ENCODE measurements at places on chromosomes 5 and 9.

DNA sequence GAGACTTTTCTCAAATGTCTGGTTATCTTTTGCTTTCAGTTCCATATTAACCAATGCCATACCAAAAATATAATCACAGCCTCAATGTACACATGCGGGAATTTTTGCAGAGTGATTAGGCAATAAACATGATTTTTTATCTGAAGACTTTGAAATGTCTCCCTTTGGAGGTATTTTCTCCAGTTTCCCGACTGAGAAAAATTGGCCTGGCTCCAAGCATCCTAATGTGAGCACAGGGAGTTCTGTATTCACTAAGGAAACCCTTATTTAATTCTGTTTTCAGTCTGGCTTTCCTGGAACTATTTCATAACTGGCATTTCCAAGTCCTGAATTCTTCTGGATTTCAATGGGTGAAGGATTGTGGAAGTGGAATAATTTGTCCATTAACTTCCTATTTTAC lies 8.5 kb downstream of the HCN1 start:
- no peak for DNase-seq

GRCh38 chr9:68492806-68493205 lies 47.9 kb downstream of the TMEM252 start:
- no peak for DNase-seq

DNA sequence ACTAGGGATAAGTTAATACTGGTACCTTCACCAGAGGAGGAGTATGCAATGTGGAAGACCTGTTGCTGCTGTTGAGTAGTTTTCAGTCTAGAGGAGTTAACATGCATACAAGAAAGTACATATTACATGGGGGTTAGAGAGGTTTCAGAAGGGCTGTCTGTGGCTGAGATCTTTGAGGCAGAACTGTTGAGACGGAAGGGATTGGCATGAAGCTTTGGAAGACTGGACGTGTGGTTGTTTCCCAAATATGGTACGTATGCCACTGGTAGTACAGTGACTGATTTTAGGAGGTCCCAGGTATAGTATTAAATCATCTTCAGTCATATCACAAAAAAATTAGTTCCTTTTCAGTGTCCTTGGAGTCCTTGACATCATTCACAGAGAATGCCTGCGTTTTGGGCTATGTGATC lies 17.6 kb downstream of the TNFAIP8 start:
- DNase-seq: no peak

GRCh38 chr9:38296807-38297206 lies 95.7 kb upstream of the ALDH1B1 start:
- no peak for DNase-seq

DNA sequence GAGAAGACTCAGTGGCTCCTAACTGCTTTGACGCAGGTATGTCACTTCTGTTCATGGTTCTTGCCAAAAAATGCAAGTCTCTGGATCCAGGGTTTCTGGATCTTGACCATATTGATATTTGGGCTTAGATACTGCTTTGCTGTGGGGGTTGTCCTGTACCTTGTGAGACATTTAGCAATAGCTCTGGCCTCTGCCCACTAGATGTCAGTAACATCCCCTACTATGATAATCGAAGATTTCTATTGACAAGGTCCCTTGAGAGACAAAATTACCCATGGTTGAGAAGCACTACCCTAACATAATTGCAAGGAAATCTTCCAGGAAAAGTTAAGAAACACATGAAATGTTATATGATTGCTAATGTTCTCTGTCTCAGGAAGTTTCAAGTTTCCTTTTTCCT lies 285.4 kb downstream of the TMEM232 start:
- peak; percentile 42 for DNase-seq

GRCh38 chr5:78300464-78301045 lies 6.1 kb upstream of the AP3B1 start:
- no peak for DNase-seq

DNA sequence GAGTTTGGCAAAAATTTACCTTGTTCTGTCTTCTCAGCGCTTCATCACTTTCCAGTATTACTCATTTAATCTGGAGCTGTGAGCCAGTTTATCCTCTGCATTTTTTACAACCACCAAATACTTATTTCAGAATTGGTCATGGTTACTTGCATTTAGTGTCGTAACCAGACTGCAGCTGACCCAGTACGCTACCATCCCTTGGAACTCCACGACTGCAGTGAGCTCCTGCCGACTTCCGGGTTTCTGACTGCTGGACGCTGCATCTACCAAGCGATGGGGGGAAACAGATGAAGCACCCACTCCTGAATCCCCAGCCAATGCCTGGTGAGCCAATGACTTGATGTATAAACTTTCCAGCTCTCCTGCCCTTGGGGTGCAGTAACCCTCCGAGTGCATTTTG lies 174.4 kb upstream of the PRLR start:
- DNase-seq: no peak

DNA sequence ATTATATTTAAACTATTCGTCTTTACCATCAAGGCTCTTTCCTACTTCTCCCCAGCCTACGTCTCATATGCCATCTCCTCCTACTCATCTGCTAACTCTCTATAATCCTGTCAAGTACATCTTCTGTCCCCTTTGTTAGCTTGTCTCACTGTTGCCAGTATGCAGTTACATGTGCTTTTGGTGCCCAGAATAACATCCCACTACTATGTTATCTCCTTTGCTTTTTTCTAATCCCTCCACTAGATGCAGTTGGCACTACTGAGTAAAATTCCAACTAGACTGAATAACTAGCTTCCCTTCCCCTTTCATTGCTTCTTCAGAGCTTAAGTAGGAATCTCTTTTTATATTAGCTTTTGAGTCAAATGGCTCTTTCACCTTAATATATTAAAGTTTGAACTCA lies 3.0 kb upstream of the ARRDC3 start:
- DNase-seq: peak; percentile 3

DNA sequence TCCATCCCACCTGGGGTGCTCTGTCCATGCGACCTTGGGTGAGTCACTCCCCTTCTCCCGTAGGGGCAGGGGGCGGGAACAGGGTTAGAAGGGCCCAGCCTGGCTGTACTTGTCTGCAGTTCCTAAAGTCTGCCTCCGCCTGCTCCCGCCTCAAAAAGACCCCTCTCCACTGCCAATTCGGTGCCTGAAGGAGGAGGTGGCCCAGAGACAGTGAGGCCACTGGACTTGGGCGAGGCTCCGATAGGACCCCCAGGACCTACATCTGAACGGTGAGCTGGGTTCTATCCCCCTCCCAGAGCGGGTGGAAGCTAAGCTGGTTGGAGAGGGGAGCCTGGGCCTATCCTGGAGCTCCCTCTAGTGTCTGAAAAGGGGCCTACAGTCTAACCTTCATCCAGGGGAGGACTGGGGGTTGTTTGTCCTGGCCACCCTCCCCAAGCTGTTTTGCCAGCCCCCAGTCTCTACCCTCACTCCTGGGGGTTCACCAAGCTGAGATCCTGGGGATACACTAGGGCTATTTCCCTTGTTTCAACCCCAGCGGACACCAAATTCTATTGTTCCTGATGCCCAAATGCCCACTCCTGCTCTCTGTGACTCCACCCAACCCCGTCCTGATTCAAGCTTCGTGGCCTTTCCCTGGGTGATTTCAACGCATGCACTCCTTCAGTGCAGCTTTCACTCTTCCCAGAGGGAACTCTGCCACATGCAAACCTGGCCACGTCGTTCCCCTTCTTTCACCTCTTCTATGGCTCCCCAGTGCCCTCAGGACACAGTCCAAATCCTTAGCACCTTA lies 6.1 kb upstream of the CRB2 start:
- DNase-seq: peak; percentile 48

DNA sequence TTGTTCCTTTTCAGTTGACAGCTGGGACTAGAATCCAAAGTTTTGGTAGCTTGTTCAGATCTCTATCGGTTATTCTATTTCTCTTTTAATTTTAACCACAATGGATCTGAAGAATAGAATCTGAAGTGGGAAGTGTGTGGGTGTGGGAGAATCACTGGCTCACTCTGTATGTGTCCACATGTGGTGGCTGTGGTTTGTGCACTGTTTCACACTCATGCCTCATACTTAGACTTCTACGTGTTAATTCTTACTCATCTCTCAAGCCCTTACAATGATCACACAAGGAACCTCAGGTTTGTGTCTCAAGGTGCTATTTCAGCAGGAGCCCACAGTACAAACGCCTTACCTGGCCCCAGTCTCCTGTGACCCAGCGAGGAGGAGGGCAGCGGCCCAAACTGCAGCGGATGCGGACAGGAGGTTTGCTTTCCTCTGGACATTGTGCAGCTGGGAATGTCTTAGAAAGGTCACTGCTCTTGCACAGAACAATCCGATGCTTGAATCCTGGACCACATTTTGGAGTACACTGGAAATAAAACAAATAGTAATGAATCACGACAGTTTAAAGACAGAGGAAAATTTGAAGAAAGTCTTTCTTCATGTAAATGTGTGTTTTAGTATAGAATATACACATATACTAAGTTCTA lies 309.1 kb downstream of the ADAMTS6 start:
- DNase-seq: no peak

DNA sequence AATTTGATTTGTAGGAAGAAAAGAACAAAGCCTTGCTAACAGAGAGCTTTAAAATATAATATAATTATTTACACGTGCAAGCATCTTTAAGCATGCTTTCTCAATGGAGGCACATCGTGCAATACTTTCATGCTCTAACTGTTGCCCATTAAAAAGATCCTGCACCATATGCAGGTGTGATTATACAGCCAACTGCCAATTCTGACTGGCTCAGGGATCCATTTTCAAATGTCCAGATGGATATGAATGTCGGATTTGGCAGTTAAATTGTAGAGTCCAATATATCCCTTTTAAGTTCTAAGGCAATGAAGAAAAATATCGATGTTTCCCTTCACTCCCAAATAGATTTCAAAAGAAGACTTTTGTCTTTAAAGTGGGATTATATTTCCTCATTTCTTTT lies 416.4 kb upstream of the CD180 start:
- DNase-seq: no peak

DNA sequence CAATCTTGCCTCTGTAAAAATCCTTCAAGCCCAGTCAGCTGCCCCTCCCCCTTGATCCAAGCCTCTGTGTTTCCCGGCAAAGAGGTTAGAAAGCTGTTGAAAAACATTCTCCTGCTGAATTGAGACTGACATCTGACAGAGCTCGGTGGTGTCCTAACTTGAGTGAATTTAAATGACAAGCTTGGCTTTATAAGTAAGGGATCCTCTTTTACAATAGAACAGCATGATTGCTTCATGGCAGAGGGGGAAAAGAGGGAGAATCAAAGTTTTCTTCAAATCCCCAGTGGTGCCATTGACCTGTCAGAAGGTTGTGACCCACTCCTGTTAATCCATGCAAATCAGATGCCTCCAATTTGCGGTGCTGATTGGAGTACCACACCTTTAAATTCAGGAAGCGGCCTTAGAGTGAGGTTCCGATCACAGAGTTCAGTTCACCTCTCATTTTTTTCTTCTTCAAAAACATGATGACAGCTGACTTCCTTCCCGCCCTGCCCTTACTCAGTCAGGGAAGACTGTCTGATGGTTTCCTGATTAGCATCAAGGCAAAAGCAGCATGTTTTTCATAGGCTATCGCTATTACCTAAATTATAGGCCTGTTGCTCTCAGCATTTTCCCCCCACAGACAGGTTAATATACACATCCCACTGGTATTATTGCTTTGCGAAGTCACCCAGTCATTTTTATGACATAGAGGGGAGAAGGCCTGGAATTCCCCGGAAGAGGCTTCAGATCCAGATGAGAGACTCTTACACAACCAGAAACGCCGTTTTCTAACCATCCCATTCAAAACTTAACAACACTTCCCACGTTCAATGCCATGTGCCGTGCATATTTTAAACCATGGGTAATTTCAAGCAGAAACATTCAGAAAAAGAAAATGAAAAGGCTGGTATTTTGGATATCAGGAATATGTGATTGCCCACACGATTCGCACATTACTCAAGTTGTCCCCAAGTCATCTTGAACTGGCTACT lies 141.4 kb downstream of the EBF1 start:
- no peak for DNase-seq
